Spleen (tissue), 13 donors: ENCODE measurements at places on chromosomes 16 and 17. TPM values are rescaled to one million over a fixed set of nuclear protein-coding genes. Genes with fewer than 3 reads are reported as not detected.

DNA sequence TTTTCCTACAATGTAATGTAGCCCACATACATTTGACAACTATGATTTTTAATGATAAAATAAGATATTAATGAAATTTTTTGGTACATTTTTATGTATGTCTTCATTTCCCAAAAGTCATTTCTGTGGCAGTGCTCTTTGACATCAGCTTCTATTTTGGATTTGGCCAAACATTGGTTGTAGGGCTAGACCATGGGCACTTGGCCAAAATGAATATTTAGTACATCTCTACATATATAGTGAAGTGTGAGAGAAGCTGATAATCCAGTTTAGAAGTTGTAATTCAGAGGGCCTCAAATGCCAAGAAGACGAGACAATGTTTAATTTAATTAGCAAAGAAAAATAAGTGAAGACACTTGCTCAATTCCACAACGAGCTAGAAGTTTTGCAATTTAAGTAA is 724.9 kb upstream of the SOX9 start:
- DNase-seq, result no peak

MPV17L gene
- polyA plus RNA-seq, result 2.5 TPM

DNA sequence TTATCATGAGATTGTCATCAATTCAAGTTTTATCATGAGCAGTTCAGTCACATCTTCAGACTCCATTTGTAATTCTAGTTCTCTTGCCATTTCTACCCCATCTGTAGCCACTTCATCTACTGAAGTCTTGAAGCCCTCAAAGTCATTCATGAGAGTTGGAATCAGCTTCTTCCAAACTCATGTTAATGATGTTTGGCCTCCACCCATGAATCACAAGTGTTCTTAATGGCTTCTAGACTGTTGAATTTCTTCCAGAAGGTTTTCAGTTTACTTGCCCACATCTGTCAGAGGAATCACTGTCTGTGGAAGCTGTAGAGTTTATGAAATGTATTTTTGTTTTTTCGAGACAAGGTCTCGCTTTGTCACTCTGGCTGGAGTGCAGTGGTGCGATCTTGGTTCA is 16.0 kb downstream of the NSRP1 start:
- DNase-seq, result no peak

GRCh38 chr16:57541754-57542435 is 548 bp upstream of the ADGRG5 start:
- DNase-seq, result peak; percentile 72
